ENCODE measurements at places on chromosomes 3 and 15.
A peak's percentile ranks its signal among the peaks of the same experiment; 100 is the strongest.

DNA sequence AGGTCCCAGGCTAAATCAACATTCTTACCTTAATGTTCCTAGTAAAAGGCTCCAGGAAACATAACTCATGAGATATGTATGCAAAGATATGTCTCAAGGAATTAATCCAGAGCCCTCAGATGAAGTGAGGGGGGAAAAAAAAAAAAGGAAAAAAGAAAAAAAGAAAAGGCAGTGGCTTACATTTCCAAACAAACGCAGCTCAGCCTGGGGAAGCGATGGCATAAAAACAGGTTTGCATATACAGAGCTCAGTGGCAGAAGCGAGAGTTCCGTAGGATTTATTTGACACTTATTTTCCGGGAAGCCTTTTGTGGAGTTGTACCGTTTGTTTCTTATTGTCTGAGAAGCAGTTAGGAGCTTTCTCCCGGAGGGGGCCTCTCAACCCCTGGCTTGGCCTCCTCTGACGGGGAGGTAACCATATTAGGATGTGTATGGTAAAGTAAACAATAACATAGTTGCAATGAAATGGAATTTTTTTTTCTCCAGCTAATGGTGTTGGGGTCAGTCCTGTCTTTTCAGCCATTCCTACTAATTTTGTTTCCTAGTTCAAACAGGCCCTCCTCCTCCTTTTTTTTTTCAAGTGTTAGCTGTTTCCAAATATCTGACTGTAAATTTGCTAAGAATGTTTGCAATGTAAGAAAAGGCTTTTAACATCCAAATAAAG is 338.6 kb downstream of the FOXP1 start:
- DNase-seq, result no peak

- DNase-seq, result no peak
These were observed 74.0 kb downstream of the TFRC start for GRCh38 chr3:196007744-196008335.

DNA sequence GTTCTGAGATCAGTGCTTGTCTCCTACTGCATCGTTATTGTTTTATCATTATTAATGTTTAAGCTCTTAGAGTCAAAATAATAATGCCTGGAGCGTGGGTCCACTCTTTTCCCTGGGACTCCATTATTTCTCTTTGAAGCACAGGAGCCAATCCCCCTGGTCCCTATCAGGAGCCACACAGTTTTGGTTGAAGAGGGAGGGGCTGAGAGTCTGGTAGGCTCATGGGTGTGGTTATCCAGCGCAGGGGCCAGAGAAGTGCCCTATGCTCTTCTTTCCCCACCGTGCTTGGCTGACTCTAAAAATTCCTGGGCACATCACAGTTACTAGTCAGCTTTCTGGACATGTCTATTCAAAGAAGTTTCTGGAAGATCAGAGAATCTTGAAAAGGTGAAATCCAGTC is 121.5 kb downstream of the DNAJB8 start:
- DNase-seq, result no peak

DNA sequence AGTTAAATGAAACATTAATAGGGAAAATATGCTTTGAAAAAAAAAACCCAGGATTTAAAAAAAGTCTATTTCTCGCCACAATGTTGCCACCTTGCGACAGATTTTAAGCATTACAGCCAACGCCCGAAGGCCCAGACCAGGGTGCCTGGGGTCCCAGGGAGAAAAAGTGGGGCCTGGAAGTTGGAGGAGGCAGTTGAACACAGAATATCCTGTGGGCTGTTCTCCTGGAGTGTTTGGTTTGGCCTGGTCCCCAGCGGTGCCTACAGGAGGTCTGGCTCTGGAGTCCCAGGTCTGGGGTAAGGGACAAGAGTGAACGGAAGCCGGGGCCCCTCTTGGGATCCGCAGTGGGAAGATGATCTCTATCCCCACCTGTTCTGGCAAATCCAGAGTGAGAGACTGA is 3.4 kb downstream of the RNU6-1 start:
- DNase-seq, result no peak

- DNase-seq, result no peak
These were observed 42.7 kb upstream of the SMAD6 start for GRCh38 chr15:66659384-66659783.

GRCh38 chr3:66200147-66200546 is 20.7 kb upstream of the SLC25A26 start:
- no peak for DNase-seq

- DNase-seq, result no peak
These were observed 180.2 kb upstream of the TTC14 start for GRCh38 chr3:180421721-180422120.

DNA sequence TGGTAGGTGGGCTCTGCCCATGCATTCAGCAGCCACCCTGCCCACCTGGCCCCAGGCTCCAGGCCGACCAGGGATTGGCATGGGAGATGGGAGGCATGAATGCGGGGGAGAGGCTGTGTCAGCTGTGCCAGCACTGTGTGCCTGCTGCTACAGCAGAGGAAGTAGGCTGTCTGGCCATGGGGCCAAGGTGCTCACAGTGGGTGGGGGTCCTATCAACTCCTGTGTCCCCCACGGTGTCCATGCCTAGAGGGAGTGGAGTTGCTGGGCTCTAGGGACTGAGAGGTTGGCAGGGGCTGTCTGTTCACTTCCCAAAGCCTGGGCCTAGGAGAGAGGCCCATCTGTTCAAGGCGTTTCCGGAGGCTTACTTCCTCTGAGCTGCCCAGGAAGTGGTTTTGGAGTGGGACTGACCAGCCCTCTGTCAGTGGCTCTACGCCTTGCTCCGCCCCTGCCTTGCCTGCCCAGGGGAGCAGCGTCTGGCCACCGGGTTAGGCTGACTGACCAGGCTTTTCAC is 5.8 kb downstream of the PRKCD start:
- peak; percentile 81 for DNase-seq

- no peak for DNase-seq
These were observed 30.8 kb downstream of the P2RY1 start for GRCh38 chr3:152865668-152866245.

DNA sequence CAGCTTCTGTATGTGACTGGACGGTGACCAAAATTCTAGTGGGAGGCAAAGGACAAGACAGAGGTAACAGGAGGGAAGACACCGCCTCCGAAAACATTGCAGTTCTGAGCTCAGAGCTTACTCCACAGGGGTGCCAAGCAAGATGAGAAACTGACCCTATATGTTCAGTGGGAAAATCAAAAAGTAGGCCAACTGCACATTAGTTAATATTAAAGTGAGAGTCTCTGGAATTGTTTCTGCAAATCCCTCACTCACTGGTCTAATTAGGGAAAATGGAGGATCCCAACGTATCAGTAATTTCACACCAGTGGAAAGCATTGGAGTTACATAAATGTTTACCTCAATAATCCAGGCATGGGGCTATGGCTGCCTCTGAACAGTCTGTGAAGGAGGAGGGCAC is 313.3 kb upstream of the KCNH8 start:
- DNase-seq, result no peak

DNA sequence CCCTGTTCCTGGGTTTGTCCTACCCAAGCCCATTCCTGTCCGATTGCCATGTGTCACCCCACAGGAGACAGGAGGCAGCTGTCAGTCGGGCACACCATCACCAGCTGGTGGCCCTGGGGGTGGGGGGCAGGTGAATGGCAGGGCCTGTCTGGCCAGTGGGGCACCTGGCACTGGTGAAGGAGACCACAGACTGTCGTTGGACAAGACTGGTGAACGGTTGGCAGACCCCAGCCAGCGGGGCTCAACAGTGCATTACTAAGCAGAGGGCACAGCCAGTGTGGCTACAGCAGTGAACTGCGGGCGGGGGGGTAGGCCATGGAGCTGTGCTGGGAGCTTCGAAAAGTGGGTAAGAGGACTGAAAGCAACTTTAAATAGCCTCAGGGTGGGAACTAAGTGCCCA is 2.1 kb downstream of the SEMA7A start:
- DNase-seq, result no peak

DNA sequence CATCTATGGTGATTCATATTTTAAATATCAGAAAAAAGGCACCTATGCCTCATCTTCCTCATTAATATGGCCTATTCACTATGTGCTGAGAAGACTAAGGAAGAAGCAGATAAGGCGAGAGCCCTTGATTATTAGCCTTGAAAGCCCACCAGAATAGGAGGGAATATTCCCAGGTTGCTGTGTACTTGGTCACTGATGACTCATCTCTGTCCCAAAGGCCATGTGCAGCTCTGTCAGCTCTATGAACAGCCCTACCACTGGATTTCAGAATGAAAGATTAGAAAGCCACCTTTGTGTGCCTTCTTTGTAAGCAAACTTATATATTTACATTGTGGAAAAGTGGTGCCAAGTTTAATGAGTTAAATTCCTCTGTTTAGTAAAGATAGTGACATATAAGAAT is 211.5 kb downstream of the NFKBIZ start:
- no peak for DNase-seq

DNA sequence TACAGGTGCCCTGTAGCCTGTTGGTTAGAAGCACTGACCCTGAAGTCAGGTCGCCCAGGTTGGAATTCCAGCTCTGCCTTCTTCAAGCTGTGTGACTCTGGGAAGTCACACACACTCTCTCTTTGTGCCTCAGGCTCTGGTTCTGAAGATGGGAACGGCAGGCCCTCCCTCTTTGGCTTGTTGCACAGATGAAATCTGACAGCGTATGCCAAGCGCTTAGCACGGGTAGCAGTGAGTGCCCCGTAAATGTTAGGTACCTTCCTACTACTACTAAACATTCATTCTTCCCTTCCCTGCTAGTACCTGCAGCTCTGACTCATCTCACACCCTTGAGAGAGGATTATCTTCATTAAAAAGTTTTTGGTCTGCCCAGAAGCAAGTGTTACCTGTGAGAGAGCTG is 139.0 kb downstream of the PGPEP1L start:
- DNase-seq, result no peak

DNA sequence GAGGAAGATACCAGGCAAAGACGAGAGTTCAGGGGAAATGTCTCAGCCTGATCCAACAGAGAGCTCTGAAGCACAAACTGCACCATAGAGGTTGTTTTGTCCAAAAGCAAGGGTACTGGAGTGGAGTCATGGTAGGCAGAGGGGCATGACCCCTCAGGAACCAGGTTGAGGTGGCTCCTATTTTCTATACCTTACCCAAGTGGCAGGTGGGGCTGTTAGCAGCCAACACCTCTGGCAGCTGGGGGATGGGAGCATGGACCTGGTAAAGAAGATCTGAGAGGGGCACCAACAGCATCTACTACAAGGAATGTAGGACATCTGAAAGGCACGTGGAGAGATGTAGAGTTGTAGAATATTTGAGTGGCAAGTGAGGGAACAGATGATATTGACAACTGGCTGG is 85.2 kb downstream of the GAP43 start:
- no peak for DNase-seq

GRCh38 chr15:63050731-63051155 is 8.2 kb downstream of the TPM1 start:
- no peak for DNase-seq

DNA sequence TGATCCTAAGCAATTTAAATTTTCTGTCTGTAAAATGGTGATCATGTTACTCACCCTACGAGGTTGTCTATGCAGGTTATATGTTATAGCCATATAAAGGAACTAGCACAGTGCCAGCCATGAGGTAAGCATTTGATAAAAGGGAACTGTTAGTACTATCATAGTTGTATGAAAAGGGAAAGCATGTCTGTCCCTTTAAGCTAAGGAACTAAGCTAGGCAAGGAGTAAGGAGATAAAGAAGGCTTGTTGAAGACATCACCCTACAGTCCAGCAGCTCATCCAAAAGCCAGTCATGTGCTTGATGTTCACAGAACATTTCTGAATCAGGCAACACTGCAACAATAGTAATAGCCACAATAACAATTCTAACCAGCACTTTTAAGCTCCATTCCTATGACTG is 243.9 kb downstream of the ZBTB20 start:
- DNase-seq, result no peak

- no peak for DNase-seq
These were observed 4.4 kb upstream of the VPS8 start for GRCh38 chr3:184807549-184807948.

DNA sequence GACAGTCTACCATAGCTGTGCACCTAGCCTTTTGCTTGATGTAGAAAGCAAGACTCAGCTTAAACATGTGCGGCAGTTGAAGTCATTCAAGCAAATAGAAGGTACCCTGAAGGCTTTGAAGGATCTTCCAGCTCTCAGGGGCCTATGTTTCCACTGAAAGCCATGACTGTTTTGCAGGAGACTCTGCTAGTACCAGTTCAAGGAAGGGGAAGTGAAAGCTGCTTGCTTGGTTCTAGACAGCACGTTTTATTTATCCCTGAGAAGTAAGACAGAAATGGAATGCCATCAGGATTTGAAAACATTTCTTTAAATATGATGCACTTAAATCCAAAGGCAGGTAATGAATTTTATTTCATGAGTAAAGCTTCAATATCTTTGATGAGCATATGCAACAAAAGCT is 311.4 kb downstream of the PDCD6IP start:
- no peak for DNase-seq

- DNase-seq, result no peak
These were observed 28.6 kb downstream of the BHLHE40 start for GRCh38 chr3:5007873-5008272.

DNA sequence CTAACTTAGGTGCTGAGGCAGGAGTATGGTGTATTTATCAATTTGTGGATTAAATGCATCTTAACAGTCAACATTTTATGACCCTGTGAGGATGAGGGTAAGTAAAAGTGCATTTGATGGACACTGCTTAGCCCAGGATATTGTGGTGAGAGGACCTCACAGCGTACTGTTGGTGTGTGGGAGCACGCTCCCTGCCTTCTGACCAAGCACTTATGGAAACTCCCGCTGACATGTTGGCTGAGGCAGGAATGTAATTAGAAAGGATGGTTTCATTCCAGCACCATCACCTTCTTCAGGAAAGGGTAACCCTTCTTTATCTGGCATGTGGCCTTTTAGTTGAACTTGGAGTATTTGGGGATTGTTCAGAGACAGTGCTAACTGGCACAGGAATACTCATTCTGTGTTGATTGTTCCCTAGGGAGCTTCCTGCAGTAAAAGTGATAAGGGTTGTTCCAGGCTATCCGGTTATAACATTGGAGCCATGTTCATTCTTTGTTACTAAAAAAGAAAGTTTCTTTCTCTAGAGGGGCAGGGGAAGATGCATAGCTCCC is 11.7 kb upstream of the FSTL1 start:
- DNase-seq, result no peak

- DNase-seq, result no peak
These were observed 53.0 kb upstream of the GSK3B start for GRCh38 chr3:120147072-120147871.

GRCh38 chr15:100690795-100691158 is 88.4 kb downstream of the ASB7 start:
- DNase-seq, result no peak

DNA sequence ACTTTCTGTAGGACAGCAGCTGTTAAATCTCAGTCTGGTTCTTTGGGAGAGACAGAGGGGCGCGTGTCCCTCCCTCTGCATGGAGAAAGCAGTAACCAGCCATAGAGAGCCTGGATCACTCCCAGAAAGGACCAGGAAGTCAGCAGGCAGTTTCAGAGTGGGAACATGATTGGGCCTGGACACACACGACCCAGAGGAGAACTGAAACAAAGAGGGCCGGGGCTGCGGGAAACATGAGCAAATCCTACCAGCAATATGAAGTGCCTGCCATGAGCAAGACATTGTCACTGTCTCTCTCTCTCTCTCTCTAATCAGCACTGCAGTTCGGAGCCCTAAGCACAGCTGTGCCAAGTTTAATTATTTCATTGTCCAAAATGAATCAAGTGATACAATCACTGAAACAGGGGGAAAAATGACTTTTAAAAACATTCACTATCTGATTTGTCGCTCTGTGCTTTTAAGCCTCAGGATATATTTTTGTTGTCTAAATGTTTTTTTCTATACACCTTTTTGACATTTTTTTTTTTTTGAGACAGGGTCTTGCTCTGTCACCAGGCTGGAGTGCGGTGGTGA is 17.6 kb downstream of the MUC13 start:
- peak; percentile 40 for DNase-seq

All from Ammon's horn (tissue), 1 donor.